ENCODE measurements at places on chromosomes 7 and 10.

DNA sequence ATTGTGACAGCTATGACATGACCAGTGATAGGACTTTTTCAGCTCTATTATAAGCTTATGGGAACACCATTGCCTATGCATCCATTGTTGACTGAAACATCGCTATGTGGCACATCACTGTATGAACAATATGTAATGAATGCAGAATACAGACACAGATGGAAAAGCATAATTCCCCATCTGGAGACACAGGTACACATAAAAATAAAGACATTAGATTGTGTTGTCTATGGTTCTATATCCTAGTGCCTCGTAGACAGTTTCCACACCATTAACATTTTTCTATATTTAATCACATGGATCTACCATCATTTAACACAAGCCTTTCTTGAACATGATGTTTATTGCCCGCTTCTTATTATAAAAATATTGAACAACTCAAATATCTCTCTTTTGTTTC lies 96.3 kb upstream of the STK17A start:
- no peak for DNase-seq

DNA sequence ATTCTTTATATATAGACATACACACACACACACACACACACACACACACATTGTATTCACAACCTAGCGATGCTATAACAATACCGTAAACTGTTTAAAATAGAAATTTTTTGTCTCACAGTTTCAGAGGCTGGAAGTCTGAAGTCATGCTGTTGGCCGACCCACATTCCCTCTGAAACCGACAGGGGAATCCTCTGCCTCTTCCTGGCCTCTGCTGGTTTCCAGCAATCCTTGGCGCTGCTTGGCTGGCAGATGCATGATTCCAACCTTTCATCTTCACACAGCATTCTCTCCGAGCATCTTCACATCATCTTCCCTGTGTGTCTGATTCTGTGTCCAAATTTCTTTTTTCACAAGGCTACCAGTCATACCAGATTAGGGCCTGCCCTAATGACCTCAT lies 94.8 kb downstream of the CCDC71L start:
- no peak for DNase-seq

GRCh38 chr7:121515229-121515628 lies 119.1 kb upstream of the FAM3C start:
- DNase-seq: no peak

DNA sequence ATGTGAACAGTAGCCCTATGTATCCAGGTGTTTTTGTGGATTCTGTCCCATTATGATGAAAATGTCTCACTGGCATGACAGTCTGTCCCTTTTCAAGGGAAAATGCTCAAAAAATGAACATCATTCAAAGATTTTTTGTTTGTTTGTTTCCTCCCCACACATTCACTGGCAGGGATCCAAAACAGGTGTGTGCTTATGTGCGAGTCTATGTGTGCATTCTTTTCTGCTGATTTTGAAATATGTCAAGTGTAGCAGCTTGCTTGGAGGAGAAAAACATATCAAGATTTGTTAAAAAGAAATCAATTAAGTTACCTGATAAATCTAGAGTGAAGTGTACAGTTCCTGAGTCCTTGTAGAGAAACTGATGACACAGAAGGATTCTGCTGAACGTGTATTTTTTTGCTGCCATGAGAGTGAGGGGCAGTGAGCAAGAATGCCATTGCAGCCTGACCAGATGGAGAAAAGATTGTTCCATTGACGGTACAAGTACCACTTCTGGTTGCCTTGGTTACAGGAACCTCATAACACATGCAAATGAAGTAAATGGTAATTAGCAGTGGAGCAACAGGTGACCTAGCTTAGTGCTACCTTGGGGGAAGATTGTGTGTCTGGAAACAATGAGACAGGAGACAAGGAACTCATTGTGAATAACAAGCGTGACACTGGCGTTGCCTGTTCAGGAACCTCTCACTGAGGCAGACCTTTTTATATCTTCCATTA lies 277.4 kb upstream of the PHYHIPL start:
- DNase-seq: no peak

- no peak for DNase-seq
These were observed 1250.6 kb downstream of the GATA3 start for GRCh38 chr10:9305018-9305655.

GRCh38 chr10:130771491-130771946 lies 540.0 kb downstream of the TCERG1L start:
- peak; percentile 4 for DNase-seq

GRCh38 chr7:27177795-27178320 lies 3.7 kb upstream of the HOXA10 start:
- peak; percentile 47 for DNase-seq

DNA sequence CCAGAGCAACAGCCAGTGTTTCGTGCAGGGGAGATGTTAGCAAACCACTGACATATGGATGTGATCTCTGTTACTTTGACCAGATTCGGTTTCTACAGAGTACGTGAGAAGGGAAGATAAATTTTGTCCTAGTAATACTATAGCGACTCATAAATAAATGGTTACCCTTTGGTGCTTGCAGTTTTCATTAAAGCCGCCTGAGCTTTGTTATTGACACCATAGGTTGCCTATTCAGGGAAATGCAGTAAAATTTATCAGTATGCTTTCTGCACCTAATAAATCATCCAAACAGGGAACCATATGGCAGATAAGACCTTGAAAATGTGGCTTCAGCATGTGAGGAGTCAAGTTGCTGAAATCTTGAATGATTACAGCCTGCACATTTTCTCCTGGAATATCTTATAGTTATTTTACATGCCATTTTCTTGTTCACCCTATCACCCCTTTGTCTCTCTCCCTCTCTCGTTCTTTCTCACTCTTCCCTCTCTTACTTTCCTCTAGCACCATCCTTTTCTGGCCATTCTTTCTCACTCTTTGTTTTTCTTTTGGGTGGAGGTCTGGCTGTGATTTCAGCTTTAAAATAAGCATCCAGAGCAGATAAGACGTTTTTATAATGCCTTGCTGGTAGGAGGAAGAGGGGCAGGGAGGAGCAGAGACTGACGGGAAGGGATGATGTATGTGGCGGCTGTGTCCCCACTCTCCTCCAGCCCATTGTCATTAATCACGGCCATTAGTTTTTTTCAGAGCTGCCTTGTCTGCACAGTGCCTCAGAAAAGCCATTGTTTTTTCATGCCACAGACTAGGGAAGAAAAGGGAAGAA lies 182.5 kb downstream of the LRMDA start:
- DNase-seq: no peak

DNA sequence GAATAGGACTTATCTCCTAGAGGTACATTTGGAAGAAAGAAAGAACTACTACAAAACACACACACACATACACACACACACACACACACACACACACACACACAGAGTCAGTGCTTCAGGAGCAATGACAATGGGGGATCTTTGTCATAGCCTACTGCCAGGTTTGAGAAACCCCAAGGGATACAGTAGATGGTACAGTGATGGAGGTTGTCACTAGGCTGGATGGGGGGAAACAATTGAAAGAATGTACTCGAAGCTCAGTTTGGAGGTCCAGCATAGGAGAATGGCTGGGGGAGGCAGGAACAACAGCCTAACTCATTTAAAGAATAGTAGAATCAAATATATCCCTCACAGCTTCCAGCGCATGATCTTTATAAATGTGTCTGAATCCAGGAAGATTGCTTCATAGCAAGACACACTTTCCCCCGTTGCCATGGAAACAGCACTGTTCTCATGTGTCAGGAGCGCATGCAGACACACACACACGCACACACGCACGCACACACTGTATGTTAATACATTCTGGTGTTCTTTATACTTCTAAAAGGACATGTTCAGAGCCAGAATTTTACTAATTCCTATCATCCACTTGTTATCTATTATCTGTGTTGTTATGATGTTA lies 32.6 kb upstream of the ZNRF2 start:
- DNase-seq: no peak
